ENCODE measurements at places on chromosomes 6 and 20. TPM values are rescaled to one million over a fixed set of nuclear protein-coding genes. Genes with fewer than 3 reads are reported as not detected.

DNA sequence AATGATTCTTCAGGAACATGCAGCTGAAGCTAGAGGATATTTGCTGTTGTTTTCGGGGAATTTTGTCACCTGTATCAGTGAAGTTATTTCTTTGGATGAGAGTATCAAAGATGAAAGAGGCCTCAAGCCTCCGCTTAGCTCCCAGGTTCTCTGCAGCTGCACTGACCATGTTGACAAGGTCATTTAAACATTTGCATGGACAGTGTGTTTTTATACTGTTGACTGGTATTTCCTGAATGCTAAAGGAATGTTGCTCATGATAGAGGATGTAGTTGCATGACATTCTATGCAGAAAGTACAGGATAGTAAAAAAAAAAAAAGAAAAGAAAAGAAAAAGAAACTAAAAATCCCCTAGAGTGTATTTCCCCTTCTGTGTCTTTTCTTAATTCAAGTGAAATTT is 165.6 kb upstream of the LAMP5 start:
- no peak for DNase-seq

- DNase-seq: no peak
Observed at GRCh38 chr6:33820243-33820642, 16.4 kb upstream of the MLN start.

DNA sequence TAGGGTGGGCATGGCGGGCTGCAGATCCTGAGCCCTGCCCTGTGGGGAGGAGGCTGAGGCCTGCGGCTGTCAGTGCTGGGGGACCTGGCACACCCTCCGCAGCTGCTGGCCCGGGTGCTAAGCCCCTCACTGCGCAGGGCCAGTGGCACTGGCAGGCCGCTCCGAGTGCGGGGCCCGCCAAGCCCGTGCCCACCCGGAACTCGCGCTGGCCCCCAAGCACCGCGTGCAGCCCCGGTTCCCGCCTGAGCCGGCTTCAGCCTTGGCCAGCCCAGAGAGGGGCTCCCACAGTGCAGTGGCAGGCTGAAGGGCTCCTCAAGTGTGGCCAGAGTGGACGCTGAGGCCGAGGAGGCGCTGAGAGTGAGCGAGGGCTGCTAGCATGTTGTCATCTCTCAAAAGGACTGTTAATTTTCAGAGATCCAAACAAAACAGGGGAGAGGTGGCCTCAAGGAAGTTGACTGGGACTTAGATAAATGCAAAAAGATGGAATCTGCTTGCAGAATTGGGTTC is 74.5 kb upstream of the RBM24 start:
- no peak for DNase-seq

HMGCLL1 gene
- not detected for total RNA-seq

DNA sequence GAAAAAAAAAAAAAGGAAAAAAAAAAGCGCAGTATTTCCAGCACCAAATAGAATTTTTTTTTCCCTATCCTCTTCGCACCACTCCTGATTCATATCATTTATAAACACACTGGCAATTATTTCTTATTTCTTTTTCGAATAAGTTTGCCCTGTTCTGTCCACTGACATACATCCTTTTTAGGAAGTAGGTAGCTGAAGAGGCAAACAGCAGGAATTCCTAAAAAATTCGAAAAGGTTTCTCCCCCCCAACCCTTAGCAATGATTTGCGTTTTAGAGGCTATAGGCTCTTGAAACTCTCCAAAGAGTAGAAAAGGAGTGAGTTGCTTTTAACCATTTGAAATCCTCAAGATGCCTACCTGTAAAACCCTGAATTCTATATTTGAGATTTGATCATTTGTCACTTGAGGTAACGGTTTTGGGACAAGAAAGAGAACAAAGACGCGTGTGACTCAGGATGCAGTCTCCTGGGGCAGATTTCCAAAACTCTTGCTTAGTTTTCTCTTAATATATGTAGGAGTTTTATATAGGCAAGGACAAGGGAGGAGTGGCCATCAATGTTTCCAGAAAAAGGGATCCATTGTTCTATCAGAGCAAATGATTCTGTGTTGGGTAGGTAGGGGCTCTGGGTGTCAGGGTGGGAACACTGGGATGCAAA is 531 bp upstream of the CCN2 start:
- DNase-seq: no peak

GRCh38 chr6:44115866-44116265 is 11.4 kb downstream of the MRPL14 start:
- DNase-seq: no peak

OR2H1 gene
- total RNA-seq: not detected

DNA sequence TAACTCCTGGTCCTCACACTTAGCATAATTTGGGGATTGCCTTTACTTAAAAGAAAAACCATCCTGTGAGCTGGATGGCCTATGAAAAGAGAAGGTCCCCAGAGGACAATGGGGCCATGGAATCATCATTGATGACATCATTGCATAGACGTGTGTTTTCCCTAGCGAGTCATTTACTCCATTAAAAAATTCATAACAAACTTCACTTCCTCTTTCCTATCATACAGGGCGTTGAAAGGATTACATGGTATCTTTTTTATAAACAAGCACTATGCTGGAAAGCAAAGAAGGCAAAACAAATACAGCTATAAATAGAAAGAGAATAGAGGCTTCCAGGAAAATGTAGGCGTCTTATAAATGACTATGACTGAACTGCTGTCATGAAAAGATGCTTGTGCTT is 11.3 kb upstream of the COL12A1 start:
- no peak for DNase-seq

RNF39 gene
- not detected for total RNA-seq

- no peak for DNase-seq
Observed at GRCh38 chr6:3039384-3039783, 28.9 kb upstream of the RIPK1 start.

FOXQ1 gene
- total RNA-seq: not detected

SLC25A27 gene
- total RNA-seq: not detected

SLC17A5 gene
- total RNA-seq: 5.1 TPM

DNA sequence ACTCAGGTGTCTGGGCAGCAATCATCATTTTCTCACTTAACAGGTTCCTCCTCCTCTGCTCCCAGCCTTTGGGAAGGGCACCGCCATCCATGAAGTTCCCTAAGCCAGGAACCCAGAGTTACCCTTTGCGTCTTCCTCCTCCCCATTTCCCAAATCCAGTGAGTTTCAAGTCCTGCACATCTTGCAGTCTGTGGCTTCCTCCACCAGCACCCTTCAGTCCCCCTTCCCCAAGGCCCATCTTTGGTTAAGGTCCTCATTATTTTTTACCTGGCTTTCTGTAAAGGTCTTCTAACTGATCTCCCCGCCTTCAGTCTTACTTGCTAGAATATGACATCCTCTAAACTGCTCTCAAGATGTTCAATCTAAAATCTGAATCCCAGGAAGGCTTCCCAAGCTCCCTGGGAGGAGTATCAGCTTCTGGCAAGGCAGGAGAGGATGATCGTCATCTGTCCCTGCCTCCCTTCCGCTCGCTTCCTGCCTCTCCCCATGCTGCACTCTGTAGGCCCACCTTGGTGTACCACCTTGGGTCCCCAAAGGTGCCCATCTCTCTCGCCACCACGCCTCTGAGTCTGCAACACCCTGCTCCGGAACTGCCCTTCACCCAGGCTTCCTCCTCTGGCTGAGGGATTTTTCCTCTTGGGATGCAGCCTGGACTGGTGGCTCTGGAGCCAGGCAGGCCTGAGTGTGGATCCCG is 11.4 kb upstream of the DUSP22 start:
- no peak for DNase-seq

KHDC1L gene
- not detected for total RNA-seq

- no peak for DNase-seq
Observed at GRCh38 chr6:113551168-113551567, 306.0 kb upstream of the MARCKS start.

DNA sequence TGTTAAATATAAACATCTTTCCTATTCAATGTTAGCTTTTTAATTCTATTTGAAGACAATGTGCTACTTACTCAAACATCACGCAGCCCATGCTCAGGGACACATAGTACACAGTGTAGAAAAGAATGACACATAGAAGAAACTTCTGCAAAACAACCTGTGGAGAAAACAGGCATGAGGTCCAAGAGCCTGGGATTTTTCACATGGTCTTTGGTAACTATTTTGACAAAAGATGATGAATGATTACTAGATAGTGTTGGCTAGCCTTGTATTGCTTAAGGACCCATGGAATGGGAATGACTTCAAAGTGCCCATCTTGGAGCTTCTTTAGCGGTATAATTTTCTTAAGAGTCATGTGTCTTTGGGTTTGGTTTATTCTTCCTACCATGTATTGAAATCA is 15.4 kb downstream of the TMEM244 start:
- DNase-seq: no peak

- DNase-seq: no peak
Observed at GRCh38 chr6:88650029-88650619, 313.3 kb downstream of the RNGTT start.

LYRM4 gene
- total RNA-seq: 30.8 TPM

GRCh38 chr6:158083455-158084325 is 84.4 kb downstream of the SERAC1 start:
- no peak for DNase-seq

DNA sequence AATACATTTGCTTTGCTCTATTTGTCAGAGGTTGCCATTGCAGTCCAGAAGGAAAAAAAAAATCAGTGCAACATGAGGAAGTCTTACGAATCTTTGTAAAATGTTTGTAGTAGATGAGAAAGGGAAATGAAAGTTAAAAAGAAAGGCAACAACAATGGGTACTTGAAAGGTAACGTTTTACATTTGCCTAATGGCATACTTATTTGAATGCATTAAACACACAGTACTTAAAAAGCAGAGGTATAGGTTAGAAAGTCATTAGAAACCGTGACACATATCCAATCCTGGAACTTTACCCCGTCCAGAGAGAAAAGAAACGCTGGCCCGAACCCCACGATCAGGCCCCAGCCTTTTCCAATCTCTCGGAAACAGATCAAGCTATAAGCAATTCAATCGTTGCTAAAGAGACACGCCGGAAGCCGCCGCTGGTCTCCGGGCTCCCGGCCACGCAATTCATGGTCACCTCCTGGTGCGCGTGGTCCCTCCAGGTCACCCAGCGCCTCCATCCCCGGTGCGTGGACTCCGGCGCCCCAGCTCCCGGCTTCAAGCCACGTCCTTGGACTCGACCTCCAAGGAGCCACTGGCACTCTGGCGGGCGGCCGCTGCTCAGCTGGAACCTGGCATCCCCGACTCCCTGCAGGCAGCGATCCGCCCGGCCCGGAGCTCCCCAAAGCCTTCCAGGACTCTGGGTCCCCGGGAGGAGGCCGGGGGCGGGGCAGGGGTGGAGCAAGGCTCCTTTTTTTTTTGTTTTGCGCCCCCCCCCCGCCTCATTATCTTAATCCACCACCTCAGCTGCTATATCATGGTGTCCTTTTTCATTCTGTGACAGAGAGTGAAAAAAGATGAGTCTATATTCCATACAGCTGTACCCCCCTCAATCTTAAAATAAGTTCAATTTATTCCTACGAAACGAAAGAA is at the start of gene SLC18B1:
SLC18B1 (minus strand) TSS at position 687 of the 918 bp plus-strand sequence; CDS start at position 506, 181 bp downstream.
- DNase-seq: peak; percentile 50

GRCh38 chr6:152625213-152625612 is 11.9 kb downstream of the SYNE1 start:
- no peak for DNase-seq

DNA sequence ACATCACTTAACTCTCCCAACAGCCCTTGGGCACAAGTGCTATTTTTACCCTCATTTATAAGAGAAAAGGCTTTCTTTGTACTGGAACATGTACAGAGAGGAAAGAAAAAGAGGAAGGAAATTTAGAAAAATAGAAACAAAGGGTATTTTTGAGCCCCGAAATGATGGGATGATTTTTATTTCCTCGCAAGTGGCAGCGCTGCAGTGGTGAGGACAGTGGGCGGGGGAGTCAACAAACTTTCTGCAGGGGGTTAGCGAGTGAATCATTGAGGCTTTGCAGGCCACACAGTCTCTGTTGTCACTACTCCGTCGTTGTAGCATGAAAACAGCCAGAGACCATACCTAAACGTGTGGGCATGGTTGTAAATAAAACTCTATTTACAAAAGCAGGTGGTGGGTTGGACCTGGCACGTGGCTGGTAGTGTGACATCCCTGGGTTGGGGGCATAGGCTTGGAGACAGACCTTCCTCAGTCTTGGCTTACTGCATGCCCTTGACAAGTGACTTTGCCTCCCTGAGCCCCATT is 25.5 kb upstream of the OCSTAMP start:
- DNase-seq: no peak

Measured in activated CD4-positive, alpha-beta T cell treated with anti-CD3 and anti-CD28 coated beads, Interleukin-2, amount 10 ng/mL, durations not matched to agents 7 days and 5 days (primary cell).